Activated CD4-positive, alpha-beta memory T cell treated with anti-CD3 and anti-CD28 coated beads for 36 hours (primary cell): ENCODE measurements at places on chromosomes 12 and 14.

GRCh38 chr14:43877351-43877960 is 629.6 kb downstream of the FSCB start:
- no peak for DNase-seq

DNA sequence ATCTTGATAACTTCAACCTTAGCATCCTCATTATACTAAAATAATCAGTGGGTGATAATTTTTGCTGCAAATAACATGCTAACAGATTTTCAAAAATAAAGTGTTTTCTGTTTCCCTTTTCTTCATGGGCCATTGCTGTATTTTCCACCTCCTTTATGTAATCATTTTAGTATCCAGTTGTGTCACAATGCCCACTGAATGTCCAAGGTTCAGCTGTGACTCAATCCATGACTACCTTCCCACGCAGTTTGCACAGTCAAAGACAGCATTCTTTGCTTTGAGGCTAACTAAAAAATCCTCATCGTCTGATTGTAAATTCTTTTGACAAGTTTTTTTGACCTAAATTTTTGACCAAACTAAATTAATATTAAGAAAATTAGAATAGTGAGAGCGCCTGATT is 474.1 kb downstream of the FLRT2 start:
- peak; percentile 24 for DNase-seq

- no peak for DNase-seq
Measured at GRCh38 chr14:59627011-59627520, 50.5 kb upstream of the CCDC175 start.

- no peak for DNase-seq
Measured at GRCh38 chr14:32104308-32104707, 27.2 kb downstream of the ARHGAP5 start.

- no peak for DNase-seq
Measured at GRCh38 chr12:67390273-67390672, 121.1 kb downstream of the CAND1 start.

GRCh38 chr12:15336768-15337553 is 14.7 kb downstream of the PTPRO start:
- DNase-seq = no peak

GRCh38 chr14:22807432-22808087 is 7.7 kb downstream of the SLC7A7 start:
- DNase-seq = no peak

- DNase-seq = no peak
Measured at GRCh38 chr14:38366374-38366773, 110.5 kb upstream of the CLEC14A start.

DNA sequence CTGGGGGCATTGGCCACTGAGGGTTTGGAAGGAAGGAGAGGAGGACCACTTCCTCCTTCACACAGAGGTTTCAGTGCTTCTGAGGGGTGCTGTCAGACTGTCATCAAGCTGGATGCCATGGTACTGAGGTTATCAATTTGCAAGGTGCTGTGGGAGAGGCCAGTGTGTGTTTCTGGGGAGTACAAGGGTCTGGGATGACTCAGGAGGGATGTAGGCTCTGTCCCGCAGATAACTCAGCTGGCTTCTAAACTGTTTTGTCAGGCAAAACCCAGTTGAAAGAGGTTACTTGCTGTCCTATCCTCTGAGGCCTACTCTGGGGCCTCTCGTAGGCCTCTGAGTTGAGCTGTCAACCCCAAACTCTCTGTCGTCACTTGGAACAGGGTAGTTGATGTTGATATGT is 22.8 kb downstream of the ADCK1 start:
- no peak for DNase-seq

GRCh38 chr14:103916636-103917262 is 11.5 kb upstream of the TDRD9 start:
- no peak for DNase-seq

GRCh38 chr12:15547691-15548090 is 225.4 kb downstream of the PTPRO start:
- DNase-seq = no peak

DNA sequence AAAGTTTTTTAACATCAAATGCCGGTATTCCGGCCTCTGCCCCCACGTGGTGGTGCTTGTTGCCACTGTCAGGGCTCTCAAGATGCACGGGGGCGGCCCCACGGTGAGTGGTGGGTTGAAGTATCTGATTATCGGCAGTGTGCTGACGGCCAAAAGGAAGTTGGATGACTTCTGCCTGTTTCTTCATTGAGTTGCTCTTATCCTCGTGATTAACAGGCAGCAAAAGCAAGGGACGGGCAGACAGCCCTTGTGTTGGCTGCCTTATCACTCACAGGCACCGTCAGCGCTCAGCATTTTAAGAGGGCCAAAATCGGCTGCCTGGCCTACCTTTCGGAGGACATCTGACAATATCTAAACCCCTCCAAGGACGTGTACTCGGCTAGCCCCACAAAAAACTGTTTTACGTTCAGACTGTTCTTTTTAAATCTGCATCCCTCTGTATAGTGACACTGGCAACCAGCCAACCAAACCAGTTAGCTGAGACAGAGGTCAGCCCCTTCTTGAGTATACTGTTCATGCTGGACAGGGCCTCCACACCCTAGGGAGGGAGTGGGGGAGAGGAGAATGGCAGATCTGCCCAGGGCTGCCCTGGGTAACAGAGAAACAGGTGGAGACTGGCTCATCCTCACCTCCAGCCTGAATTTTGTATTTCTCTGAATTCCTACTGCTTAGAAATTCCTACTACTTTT is 22.9 kb upstream of the AKAP5 start:
- DNase-seq = no peak

- no peak for DNase-seq
Measured at GRCh38 chr12:26247873-26248272, 52.5 kb downstream of the SSPN start.

- DNase-seq = no peak
Measured at GRCh38 chr14:78758333-78758732, 588.2 kb downstream of the NRXN3 start.

GRCh38 chr12:31599053-31599452 is 8.1 kb upstream of the DENND5B start:
- DNase-seq = no peak

- no peak for DNase-seq
Measured at GRCh38 chr14:85075694-85076476, 454.1 kb upstream of the FLRT2 start.

DNA sequence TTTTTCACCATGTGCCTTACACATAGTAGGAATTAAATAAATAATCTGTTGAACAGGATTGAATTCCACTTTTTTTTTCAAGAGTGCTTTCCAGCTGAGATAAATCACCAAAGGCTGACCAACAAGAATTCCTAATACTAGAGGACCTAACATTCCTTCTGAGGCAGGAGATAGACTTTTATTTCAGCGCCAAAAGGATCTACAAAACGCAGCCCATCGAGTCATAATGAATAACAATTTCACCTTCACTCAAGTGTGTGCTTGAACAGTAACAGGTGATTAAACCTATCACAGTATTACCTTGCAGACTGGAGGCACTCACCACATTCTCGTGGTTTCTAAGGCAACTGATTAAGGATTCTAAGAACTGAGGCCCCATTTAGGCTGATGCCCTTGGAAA is 224.3 kb upstream of the ATP2B1 start:
- DNase-seq = no peak

DNA sequence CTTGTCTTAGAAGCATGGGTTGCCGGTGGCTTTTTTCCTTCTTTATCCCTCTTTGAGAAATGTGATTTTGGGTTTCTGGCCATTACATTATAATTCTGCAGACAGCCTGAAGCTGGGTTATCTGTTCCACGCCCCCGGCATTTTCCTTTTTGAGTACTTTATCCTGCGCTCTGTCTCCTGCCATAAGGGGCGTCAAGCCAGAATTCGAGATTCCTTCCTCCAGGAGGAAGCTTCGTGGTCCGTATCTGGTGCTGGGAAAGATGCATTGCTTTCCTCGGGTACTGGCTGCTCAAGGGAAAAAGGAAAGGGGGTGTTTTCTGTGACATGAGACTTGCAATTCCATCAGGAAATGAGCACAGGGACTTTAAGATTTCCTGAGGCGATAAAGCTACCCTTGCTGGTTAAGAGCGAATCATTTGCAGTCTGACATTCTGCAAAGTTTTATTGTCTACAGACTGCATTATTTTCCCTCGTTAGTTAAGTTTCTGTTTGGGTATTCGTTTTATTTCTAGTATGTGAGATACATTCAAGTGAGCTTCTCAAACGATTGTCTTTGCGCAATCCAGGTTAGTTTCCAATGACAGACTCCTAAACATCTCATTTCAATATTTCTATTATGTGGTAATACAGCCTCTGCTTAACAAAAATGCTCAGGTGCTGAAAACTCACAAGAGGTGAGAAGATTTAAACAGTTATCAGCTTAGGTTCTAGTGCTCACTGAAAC is 694 bp downstream of the AKAP5 start:
- DNase-seq = no peak

GRCh38 chr14:67835596-67835995 is 16.0 kb downstream of the RAD51B start:
- DNase-seq = no peak

- DNase-seq = no peak
Measured at GRCh38 chr12:74412606-74413230, 124.9 kb upstream of the ATXN7L3B start.

- DNase-seq = no peak
Measured at GRCh38 chr12:28110329-28110728, 79.9 kb upstream of the CCDC91 start.

- DNase-seq = no peak
Measured at GRCh38 chr14:47390831-47391504, 284.4 kb downstream of the MDGA2 start.

DNA sequence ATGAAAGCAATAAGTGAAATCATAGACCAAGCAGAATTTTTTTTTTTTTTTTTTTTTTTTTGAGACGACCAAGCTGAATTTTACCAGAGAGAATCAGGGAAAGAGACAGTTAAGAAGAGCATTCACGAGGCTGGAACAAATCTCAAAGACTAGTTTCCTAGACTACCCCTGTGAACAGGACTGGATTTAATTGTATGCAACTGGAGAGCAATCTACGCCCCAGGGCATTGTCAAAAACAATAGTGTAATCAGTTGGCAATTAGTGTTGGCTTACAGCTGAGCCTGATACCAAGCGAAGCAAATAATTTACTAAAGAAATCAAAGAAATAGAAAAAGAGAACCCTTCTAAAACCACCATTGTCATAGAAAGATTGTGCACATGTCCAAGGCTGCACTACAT is 232.9 kb upstream of the CPNE8 start:
- no peak for DNase-seq

- no peak for DNase-seq
Measured at GRCh38 chr12:49410818-49411217, 43.6 kb downstream of the SPATS2 start.

DNA sequence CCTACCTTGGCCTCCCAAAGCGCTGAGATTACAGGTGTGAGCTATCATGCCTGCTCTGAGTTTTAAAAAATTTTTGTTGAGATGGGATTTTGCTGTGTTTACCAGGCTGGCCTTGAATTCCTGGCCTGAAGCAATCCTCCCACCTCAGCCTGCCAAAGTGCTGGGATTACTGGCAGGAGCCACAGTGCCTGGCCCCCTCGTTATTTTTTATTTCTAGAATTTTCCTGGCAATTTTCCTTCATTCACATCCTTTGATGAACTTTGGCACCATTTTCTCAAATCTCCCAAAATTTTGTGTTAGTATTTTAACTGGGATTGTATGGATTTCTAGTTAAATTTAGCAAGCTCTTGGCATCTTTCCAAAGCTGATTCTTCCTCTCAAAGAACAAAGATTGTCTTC is 24.6 kb upstream of the SCARB1 start:
- no peak for DNase-seq

DNA sequence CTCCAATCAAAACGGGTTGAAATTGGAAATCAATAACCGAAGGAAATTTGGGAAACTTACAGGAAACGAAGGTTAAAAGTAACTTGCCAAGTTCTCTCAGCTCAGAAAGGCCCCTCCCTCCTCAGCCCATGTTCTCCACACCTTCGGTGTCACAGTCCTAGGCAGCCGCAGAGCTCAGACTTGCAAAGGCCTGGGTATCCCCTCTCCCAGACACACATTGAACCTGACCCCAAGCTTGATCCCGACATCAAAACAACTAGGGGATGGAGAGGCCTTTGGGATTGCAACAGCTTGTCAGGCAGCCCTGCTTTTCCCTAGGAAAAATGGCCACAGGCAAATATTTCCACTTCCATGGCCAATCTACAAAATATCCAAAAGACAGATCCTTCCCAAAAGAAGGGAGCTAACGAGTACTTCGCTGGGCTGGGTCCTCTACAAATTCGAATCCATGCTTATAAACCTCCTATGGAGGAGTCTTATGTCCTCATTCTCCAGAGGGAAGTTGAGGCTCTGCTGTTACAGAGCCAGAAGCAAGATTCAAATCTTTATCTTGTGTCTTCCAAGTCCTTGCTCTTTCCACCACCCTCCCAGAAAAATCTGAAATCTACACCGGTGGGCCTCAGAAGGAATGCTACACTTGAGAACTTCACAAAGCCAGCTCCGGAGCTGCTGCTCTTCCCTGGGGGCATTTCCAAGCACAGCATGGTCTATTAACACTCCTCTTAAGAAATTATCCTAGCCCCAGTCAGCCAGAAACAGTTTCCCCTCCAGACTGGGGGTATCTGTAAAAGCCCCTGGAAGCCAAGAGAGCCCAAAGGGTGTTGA is 35.7 kb upstream of the PNMA1 start:
- DNase-seq = no peak

DNA sequence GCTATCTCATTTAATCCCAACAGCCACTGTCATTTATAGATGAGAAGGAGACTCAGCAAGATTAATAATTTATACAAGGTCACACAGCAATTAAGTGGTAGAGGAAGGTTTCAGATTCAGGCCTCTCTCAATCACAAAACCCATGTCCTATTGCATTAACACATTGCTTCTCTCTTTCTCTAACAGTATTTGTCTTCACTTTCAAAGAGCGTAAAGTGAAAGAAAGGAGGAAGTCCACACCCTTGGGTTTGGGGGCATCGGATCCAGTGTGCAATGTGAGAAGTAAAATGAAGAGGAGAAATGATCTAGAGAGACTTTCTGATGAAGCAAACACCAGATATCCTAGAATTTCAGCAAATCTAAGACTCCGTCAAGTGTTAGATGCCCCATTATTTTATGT is 7.0 kb upstream of the VRK1 start:
- no peak for DNase-seq

GRCh38 chr12:118398940-118399339 is 22.6 kb downstream of the SUDS3 start:
- no peak for DNase-seq

GRCh38 chr14:84874436-84874835 is 655.5 kb upstream of the FLRT2 start:
- no peak for DNase-seq

GRCh38 chr12:61536525-61536924 is 723.7 kb upstream of the USP15 start:
- DNase-seq = no peak

- DNase-seq = no peak
Measured at GRCh38 chr12:100593490-100593889, 20.0 kb downstream of the GAS2L3 start.
